ENCODE measurements at places on chromosomes 5 and 9. TPM values are rescaled to one million over a fixed set of nuclear protein-coding genes. Genes with fewer than 3 reads are reported as not detected.

DNA sequence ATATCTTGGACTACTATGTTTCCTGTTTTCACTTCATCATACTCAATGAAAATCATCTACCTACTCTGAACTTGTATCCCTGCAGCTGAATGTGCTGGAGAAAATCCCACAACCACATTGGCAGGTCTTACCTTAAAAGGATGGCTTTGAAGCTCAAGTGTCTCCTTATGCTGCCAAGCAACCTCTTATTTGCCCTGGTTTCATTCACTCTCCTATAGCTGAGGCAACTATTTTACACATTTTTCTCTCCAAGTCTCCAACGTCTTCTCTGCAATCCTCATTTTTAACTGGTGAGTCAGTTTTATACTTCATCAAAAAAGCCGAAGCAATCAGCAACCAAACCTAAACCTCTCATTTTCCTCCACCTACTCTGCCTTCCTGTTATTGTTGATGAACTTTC, 49.7 kb downstream of the POU4F3 start:
- H3K27me3 ChIP-seq = no peaks in the 10 kb centered on the region
- DNase-seq = no peak
- H3K4me3 ChIP-seq = no peak overlapping the region
- H3K36me3 ChIP-seq = no peaks in the 10 kb centered on the region

DNA sequence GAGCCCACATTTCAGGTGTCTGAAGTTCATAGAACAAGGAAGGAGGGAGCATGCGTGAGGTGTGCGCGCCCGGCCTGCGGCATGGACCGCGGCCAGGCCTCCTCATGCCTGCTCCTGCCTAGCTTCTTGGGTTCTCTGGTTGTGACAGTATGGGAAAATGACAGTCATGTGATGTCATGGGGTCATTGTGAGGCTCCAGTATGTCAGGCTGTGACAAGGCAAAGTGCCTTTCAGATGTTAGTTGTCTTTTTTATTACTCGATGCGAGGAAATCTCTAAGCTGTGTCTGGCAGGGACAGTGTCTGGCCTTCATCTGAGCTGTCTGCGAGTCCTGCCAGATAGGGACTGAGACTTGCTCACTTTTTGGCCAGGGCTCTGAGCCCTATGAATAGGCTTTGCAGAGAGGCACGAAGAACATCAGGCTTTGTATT, 13.3 kb downstream of the UCK1 start:
- H3K4me3 ChIP-seq = no peak overlapping the region
- DNase-seq = no peak
- H3K27ac ChIP-seq = no peak overlapping the region
- H3K36me3 ChIP-seq = peaks cover 61% of the 10 kb centered on the region
- peaks cover 5% of the 10 kb centered on the region for H3K4me1 ChIP-seq

Gene CSF2
- 0.29 TPM for total RNA-seq

Gene FYB1
- total RNA-seq = 0.55 TPM

DNA sequence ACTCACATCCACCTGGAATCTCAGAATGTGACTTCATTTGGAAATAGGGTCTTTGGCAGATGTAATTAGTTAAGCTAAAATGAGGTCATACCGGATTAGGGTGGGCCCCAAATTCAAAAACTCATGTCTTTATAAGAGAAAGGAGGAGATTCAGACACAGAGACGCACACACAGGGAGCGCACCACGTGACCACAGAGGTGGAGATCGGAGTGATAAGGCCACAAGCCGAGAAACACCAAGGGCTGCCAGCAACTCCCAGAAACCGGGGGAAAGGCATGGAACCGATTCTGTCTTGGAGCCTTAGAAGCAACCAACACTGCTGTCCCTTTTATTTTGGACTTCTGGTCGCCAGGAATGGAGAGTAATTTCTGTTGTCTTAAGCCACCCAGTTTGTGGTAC, 31.8 kb upstream of the LMX1B start:
- no peak for DNase-seq
- no peaks in the 10 kb centered on the region for H3K4me1 ChIP-seq
- H3K27ac ChIP-seq = no peak overlapping the region
- peaks cover 40% of the 10 kb centered on the region for H3K27me3 ChIP-seq
- no peaks in the 10 kb centered on the region for H3K36me3 ChIP-seq

DNA sequence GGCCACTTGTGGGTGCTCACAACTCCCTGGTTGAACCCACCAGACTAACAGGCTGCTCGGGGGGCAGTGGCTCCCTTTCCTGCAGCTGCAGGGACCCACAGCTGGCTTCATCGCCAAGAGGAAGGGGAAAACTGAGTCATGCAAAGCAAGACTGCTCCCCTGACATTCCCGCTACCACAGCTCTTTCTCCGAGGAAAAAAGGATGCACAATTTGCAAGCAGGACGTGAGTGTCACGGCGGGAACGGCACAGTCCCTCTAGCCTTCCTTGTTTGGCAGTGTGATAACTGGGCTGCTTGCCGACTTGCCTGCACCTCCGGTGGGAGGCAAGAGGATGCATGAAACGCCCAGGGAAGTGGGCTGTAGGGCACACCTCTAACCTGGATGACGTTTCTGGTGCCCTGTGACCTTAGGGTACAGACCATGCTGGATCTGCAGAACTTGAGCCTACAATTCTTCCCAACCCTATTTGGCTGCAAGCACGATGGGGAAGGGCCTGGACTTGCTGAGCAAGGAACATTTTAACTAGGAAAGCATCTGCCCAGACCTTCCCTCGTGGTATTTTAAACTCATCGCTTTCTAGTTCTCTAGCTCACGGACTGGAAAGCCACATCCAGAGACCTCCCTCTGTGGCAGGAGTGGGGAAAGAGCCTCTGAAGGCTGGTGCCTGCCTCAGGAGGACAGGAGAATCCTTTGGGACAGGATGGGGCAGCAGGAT, 7.8 kb downstream of the SH3PXD2B start:
- H3K27ac ChIP-seq = no peak overlapping the region
- H3K27me3 ChIP-seq = peaks cover 17% of the 10 kb centered on the region
- H3K36me3 ChIP-seq = no peaks in the 10 kb centered on the region
- no peak overlapping the region for H3K4me3 ChIP-seq
- H3K4me1 ChIP-seq = no peaks in the 10 kb centered on the region

GRCh38 chr9:7320139-7320538, 479.4 kb downstream of the DMAC1 start:
- no peaks in the 10 kb centered on the region for H3K36me3 ChIP-seq
- H3K27me3 ChIP-seq = no peaks in the 10 kb centered on the region
- DNase-seq = no peak
- no peak overlapping the region for H3K4me3 ChIP-seq
- H3K4me1 ChIP-seq = no peaks in the 10 kb centered on the region
- H3K27ac ChIP-seq = no peak overlapping the region

DNA sequence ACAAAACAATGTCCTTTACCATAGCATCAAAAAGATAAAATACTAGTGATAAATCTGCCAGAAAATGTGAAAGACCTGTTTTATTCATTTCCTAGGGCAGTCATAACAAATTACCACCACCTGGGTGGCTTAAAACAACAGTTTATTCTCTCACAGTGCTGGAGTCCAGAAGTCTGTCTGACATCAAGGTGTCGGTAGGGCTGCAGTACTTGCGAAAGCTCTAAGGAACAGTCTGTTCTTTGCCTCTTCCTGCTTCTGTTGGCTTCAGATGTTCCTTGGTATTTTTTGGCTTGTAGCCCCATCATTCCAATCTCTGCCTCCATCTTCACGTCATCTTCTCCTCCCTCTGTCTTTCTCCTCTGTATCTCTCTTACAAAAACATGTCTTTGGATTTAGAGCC, 51.0 kb downstream of the PTPDC1 start:
- no peaks in the 10 kb centered on the region for H3K27me3 ChIP-seq
- no peak for DNase-seq
- H3K27ac ChIP-seq = no peak overlapping the region
- peaks cover 1% of the 10 kb centered on the region for H3K36me3 ChIP-seq
- H3K4me3 ChIP-seq = no peak overlapping the region
- peaks cover 12% of the 10 kb centered on the region for H3K4me1 ChIP-seq

DNA sequence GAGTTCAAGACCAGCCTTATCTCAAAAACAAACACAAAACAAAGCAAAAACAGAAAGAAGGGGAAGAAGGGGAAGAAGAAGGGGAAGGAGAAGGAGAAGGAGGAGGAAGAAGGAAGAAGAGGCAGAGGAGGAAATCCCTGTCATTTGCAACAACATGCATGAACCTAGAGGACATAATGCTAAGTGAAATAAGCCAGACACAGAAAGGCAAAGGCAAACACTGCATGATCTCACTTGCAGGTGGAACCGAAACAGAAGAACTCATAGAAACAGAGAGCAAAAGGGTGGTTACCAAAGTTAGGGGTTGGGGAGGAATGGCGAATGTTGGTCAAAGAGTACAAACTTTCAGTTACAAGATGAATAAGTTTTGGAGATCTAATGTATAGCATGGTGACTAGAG, 135.4 kb downstream of the UGCG start:
- peak overlapping the region; percentile 78 for H3K4me3 ChIP-seq
- peak overlapping the region; percentile 91 for H3K27ac ChIP-seq
- DNase-seq = no peak
- peaks cover 95% of the 10 kb centered on the region for H3K4me1 ChIP-seq
- no peaks in the 10 kb centered on the region for H3K27me3 ChIP-seq
- peaks cover 7% of the 10 kb centered on the region for H3K36me3 ChIP-seq

DNA sequence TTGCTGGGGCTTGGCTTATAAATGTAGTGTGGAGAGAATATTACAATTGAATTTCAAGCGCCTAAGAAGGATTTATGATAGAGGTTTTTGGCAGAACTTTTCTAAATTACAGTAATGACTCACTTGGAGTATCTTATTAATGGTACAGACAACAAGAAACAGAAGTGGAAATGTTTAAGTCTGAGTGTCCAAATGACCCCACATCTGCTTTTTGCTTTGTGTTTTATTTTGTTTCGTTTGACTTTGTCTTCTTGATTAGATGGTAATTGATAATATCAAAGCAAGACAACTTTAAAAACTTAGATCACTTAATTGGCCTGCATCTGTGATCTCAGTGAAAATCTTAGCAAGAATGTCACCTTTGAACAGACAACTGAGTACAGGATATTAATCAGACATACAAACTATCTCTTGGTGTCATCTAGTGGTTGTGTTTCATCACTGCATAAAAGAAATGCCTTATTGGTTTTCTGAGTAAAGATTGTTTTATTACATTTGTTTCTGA, 577.4 kb downstream of the ISL1 start:
- H3K4me3 ChIP-seq = no peak overlapping the region
- H3K4me1 ChIP-seq = no peaks in the 10 kb centered on the region
- H3K27ac ChIP-seq = no peak overlapping the region
- no peak for DNase-seq
- H3K36me3 ChIP-seq = no peaks in the 10 kb centered on the region

GRCh38 chr9:91746904-91747303, 203.1 kb downstream of the ROR2 start:
- H3K36me3 ChIP-seq = no peaks in the 10 kb centered on the region
- H3K27ac ChIP-seq = no peak overlapping the region
- H3K4me1 ChIP-seq = no peaks in the 10 kb centered on the region
- no peak overlapping the region for H3K4me3 ChIP-seq

- no peak overlapping the region for H3K4me3 ChIP-seq
- no peaks in the 10 kb centered on the region for H3K36me3 ChIP-seq
- DNase-seq = no peak
- H3K27me3 ChIP-seq = no peaks in the 10 kb centered on the region
These were observed 4.1 kb upstream of the RXRA start for GRCh38 chr9:134321946-134322741.

Gene PCDHGB4
- total RNA-seq = 0.91 TPM
